ENCODE measurements at places on chromosomes 6 and 20.

DNA sequence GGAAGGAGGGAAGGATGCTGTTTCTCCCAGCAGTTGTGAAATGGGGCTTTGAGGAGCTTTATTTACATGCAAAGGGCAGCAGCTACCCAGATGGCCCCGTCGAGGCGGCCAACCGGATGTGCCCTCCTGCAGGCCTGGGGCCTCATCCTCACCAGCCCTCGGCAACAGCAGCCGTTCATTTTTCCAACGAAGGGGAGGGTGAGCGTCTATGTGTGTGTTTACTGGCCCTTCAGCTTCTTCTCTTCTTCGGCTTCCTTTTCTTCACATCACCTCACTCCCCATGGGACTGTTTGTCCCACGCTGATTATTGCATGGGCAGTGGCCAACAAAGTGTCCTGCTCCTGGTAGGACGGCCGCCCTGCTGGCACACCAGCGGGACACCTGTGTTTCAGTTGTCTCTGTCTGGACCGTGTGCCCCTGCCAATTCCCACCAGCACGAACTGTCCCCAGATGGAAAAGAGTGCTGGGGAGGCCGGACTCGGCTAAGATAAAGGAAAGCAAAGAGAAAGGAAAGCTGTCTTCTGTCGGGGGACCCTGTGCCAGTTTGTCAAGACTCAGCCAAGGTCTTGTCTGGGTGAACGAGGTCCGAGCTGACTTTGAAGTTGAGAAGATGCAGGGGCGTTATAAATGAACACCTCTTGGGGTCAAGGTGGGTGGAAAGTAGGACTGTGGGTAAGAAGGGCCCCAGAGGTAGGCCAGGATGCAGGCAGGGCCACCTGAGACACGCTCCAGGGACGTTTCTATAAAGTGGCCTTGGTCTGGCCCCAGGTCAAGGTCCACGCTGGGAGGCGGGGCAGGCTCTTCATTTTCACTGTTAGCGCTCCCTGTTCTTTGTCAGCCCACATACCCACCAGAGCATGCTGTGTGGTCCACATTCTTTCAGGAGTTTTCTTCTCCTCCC lies 57.0 kb downstream of the FAM50B start:
- DNase-seq, result no peak

DNA sequence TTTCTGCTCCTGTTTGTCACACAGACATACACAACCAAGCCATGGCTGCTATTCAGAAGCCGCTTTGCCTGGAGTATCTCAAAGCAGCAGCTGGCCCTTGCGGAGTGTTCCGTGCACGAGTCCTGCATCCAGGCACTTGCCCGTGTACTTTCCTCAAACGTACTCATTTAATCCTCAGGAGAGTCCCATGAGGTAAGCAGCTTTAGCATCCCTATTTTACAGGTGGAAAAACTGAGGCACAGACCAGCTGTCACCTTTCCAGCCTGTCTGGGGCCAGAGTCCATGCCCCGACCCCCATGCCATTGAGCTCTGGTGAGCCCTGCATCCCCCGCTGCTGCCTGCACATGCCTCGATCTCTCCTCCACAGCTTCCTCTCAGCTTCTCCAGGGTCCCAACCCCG lies 130.0 kb downstream of the ERMARD start:
- DNase-seq, result no peak

GRCh38 chr6:92710048-92710447 lies 709.3 kb downstream of the EPHA7 start:
- no peak for DNase-seq

DNA sequence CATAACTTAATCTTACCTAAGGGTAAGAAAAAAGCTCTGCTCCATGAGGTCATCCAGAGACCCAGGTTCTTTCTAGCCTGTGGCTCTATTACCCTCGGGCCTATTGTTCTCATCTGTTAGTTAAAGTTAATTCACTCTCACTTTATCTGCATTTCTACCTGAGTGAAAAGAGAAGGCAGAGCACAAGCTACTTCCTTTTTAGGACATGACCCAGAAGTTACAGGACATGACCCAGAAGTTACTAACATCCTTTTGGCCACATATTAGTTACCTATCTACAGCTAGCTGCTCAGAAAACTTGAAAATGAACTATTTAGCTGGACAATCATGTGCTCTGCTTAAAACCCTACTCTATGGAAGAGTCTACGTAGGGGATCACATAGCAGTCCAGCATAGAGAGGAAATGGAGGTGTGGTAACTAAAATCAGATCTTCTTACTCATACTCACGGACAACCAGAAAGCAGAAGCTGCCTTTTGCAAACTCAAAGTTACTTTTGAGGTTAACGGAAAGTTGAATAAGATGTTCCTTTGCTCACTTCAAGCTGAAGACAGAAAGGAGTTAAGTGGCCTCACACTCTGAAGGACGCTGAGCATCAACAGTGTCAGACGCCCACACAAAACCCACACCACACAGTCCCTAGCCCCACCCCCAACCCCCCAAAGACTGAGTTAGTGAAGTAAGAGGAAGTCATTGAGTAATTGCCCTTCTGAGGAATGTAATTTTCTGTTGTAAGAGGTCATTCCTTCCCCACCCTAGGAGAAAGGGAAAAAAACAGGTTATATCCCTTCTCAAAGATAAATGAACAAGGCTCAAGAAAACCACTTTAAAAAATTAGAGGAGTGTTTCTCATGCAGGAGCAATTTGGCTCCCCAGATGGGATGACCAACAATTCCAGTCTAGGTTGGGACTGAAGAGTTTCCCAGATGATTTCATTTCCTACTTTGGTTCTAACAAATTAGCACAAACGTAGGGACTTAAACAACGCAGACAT lies 45.9 kb upstream of the TAB2 start:
- no peak for DNase-seq

GRCh38 chr20:20608041-20608440 lies 104.4 kb downstream of the RALGAPA2 start:
- no peak for DNase-seq

DNA sequence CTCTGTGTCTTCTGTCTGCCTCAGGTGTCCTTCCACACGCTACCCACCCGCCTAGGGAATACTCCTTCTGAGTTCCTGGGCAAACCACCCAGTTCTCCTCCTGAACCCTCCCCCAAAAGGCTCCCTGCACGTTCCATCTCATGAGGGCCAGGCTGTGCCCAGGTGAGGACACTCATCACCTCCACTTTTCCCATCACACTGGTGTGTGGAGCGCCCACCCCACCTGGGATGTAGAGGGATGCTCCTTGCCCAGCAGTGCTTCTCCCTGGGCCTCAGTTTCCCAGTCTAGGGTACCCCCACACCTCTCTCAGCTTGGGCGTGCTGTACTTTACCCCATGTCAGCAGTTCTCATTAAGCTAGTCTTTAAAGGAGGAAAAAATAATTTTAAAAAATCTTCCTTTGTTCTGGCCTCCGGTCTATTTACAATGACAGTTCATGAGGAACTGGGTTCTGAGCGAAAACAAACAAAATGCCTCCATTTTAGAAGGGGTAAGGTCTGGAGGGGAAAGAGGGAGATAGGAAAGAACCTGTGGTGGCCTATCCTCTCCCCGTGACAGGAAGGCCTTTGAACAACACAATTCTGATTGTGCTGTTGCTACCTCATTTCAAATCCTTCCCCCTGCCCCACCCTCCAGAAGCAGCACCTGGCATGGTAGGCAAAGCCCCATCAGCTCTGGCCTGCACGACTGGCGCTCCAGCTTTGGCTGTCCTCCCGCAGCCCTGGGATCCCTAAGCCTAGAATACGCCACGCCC lies 1.7 kb upstream of the C20orf203 start:
- DNase-seq, result no peak

GRCh38 chr6:30761791-30762429 lies 17.6 kb upstream of the IER3 start:
- no peak for DNase-seq

GRCh38 chr6:134534708-134535149 lies 216.8 kb upstream of the SGK1 start:
- DNase-seq, result no peak

GRCh38 chr6:90442366-90442765 lies 144.5 kb downstream of the MAP3K7 start:
- no peak for DNase-seq

- peak; percentile 29 for DNase-seq
These were observed 62.2 kb upstream of the DDR1 start for GRCh38 chr6:30821862-30822784.

DNA sequence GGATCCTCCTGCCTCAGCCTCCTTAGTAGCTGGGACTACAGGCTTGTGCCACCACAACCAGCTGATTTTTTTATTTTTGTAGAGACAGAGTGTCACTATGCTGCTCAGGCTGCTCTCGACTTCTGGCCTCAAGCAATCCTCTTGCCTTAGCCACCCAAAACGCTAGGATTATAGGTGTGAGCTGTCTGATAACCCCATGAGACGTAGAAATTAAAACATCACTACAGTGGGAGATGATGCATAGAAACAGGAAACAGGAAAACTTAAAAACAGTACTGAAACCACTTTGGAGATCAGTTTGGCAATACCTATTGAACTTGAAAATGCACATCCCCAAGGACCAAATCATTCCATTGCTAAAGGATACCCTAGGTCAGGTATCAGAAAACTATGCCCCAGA lies 10.8 kb downstream of the SENP6 start:
- DNase-seq, result no peak

DNA sequence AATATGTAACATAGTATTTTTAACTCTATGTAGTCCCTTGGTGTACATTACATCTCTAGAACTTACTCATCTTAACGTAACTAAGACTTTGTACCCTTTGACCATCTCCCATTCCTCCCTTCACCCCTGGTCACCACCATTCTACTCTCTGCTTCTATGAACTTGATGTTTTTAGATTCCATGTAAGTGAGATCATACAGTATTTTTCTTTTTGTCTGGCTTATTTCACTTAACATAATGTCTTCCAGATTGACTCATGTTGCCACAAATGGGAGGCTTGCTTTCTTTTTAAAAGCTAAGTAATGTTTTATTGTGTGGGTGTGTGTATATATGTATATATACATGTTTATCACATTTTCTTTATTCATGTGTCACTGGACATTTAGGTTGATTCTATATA lies 55.8 kb downstream of the TMEM200A start:
- no peak for DNase-seq

DNA sequence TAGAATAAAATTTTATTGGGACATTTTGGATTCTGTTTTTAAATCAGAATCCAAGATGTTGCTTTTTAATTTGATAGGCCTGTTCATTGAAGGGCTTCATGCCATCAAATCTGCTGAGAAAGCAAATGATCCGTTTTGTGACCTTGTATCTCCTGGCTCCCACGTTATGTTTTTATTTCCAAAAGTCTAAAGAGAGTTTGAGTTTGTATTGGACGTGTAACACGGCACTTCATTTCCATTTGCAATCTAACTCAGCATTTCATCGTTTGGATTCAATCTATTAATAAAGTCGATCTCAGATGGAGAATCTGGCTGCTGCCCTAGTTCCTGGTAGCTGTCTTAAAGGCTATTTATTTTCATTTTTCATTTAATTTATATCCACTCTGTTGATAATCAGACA lies 17.0 kb downstream of the KIF25 start:
- DNase-seq, result no peak

- no peak for DNase-seq
These were observed 549.8 kb downstream of the LMBRD1 start for GRCh38 chr6:69246983-69247382.

- no peak for DNase-seq
These were observed 154.0 kb downstream of the JARID2 start for GRCh38 chr6:15399641-15400470.

DNA sequence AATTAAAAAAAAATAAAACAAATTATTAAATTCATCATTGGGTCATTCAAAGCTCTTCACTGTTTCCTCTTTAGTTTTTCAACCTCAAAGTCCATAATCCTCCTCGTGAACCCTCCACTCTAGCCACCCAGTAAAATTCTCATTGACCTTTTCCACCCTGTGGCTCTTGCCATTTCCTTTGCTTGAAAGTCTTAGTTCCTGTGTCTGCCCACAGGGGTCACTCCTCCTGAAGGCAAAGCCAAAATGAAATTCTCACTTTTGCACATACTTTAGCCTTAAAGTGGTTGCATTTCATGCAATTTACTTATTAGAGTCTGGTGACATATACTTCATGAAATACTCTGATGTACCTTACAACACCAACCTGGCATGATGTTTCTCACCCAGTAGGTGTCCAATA lies 263.7 kb downstream of the BMP2 start:
- DNase-seq, result no peak

DNA sequence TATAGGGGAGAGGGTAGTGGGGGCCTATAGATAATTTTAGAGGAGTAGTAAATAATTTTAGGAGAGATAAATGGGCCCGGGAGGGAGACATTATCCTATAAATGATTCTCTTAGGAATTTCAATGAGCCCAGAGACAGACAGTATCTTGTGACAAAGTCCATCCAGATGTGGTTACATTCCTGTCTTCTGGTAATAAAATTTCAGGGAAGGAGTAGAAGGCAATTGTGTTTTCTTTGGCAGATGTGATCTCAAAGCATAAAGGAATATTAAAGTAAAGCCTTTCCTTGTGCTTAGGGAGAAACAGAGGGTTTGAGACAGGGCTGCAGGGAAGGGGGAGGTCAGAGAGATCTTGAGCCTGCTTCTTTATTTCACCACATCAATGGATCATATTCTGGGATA lies 979.8 kb upstream of the GJE1 start:
- DNase-seq, result no peak

- no peak for DNase-seq
These were observed 270.8 kb downstream of the PREX1 start for GRCh38 chr20:48556956-48557355.

- DNase-seq, result no peak
These were observed 17.8 kb upstream of the AAR2 start for GRCh38 chr20:36218380-36219064.

DNA sequence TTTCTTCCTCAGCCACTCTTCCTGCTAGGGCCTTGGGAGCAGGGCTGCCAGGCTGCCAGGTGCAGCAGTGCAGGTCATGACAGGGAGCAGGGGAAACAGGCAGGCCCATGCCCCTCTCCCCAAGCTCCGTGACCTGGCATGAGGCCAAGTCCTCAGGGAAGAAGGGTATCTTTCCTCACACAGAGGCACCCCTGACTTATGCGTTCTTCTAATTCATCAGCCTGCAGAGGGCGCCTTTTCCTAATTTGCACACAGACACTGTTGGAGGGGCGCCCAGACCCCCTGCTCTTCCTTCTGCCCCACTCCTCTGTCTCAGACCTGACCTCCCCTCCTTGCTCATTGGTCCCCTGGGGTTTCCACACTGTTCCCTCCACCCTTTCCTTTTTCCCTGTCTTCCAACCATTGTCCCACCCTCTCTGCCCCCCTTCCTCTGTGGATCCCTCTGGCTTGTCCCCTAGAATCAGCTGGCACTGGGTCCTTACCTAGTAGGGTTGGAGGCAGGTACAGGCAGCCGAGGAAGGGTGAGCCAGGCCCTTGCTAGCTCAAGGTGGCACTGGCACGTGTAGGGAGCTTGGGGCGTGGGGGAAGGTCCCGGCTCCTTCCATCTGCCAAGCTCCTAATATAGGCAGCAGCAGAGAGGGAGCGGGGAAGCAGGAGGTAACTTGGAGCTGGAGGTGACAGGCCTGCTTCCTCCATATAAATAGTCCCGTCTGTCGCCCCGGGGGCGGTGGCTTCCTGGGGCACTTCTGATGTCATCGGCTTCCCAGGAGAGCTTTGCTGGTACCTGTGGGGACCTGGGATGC lies 154.9 kb upstream of the MLN start:
- DNase-seq, result peak; percentile 33

- DNase-seq, result no peak
These were observed 103.1 kb downstream of the DST start for GRCh38 chr6:56539527-56540105.

- DNase-seq, result no peak
These were observed 123.9 kb upstream of the BACH2 start for GRCh38 chr6:90420500-90420899.

All from DND-41 (cell line).